Central memory CD8-positive, alpha-beta T cell (primary cell): ENCODE measurements at places on chromosomes 3 and 15.

GRCh38 chr3:23740517-23740965 lies 65.2 kb upstream of the UBE2E1 start:
- no peaks in the 10 kb centered on the region for H3K27me3 ChIP-seq
- H3K27ac ChIP-seq, result no peak overlapping the region
- H3K4me1 ChIP-seq, result peaks cover 9% of the 10 kb centered on the region
- H3K4me3 ChIP-seq, result no peak overlapping the region
- no peak for DNase-seq

DNA sequence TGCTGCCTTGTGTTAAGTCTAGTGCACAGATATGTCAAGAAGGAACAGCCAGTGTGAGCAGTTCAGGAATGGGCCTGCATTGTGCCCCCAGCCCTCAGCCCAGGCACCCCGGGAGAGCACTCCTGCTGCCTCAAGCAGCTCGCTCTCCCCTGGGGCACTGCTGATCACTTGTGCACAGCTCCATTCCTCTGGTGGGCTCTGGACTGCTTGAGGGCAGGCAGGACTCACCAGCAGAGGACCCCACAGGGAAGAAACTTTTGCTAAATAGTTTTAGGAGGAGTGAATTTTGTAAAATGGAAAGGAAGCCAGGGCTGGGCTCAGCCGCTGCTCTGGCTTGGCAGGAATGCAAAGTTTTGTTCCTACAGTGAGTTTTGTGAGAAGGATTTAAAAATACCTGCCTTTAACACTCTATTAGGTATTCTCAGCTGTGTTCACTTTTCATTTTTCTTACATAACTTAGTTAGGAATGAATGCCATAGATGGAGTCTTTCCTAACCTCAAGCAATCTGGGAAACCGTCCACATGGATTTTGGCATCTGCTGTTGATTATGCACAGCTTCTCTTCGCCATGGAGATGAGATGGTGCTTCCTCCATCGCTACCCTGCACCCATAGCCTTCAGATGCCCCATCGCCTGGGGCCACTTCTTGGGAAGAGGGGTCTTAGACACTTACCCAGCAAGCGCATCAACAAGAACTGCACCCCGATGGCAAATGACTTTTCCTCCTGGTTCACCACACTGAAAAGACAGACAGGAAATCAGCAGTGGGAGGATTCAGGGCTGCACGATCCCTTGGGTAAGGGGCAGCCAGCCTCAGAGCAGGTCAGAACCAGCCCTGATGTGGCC lies 42.3 kb upstream of the RAB6B start:
- peaks cover 54% of the 10 kb centered on the region for H3K27me3 ChIP-seq
- no peaks in the 10 kb centered on the region for H3K36me3 ChIP-seq
- no peak overlapping the region for H3K4me3 ChIP-seq

DNA sequence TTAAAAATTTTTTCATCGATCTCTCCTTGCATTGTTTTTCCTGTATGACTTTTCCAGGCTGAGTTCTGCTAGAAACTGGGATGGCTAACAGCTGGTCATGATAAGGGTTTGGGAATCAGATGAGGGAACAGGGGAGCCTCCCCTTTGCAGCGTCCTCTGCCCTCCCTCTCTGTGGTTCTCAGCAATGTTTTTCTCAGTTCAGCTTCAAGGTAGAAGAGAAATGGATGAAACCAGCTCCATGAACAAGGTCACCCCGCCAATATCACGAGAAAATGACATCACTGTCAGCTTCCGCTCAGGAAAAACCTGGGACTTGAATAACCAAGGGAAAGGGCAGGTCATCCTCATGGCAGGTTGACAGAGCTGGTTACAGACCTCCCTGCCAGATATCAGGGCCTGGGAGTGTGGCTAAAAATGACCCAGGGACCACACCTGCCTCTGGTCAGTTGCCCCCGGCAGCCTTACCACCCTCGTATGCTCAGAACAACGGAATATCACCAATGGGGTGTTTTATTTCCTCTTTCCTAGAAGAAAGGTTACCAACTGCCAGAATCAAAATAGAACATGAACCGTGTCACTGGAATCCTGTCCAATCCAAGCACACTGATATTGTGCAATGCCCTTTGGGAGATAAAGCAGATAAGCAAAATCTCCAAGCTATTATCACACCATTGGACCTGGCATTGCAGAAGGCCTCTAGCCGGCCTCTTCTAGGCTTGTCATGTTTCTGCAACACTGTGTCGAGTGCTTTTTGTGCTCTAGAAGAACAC lies 26.1 kb downstream of the LSM3 start:
- no peak overlapping the region for H3K4me3 ChIP-seq
- H3K27me3 ChIP-seq, result no peaks in the 10 kb centered on the region
- peaks cover 6% of the 10 kb centered on the region for H3K4me1 ChIP-seq
- no peak for DNase-seq
- peaks cover 5% of the 10 kb centered on the region for H3K36me3 ChIP-seq

DNA sequence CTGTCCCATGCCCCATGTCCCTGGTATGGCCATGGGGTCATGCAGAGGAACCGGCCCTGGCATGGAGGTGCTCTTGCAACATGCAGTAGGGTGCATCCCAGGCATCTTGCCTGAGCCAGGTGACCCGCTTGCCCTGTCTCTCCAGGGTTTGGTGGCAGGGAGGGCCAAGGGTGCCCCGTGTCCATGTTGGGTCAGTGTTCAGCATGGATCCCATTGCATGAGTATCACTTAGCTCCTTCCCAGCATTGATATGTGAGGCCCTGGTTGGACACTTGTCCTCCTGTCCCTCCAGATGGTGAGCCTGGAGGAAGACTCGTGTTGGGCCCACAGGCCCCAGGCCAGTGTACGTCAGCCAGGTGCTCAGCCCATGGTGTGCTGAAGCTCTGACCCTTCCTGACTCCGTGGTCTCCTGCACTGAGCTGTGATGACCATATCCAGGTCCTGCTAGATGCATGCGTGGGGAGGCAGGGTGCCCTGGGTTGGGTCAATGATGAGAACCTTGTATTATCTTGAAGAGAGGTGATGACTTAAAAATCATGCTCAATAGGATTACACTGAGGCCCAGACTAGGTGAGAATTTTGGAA lies 205.0 kb downstream of the UBE3A start:
- no peaks in the 10 kb centered on the region for H3K4me1 ChIP-seq
- no peak for DNase-seq
- no peaks in the 10 kb centered on the region for H3K27me3 ChIP-seq
- H3K27ac ChIP-seq, result no peak overlapping the region
- H3K4me3 ChIP-seq, result no peak overlapping the region
- H3K36me3 ChIP-seq, result no peaks in the 10 kb centered on the region
